ENCODE measurements at places on chromosomes 1 and 21.
A peak's percentile ranks its signal among the peaks of the same experiment; 100 is the strongest.

DNA sequence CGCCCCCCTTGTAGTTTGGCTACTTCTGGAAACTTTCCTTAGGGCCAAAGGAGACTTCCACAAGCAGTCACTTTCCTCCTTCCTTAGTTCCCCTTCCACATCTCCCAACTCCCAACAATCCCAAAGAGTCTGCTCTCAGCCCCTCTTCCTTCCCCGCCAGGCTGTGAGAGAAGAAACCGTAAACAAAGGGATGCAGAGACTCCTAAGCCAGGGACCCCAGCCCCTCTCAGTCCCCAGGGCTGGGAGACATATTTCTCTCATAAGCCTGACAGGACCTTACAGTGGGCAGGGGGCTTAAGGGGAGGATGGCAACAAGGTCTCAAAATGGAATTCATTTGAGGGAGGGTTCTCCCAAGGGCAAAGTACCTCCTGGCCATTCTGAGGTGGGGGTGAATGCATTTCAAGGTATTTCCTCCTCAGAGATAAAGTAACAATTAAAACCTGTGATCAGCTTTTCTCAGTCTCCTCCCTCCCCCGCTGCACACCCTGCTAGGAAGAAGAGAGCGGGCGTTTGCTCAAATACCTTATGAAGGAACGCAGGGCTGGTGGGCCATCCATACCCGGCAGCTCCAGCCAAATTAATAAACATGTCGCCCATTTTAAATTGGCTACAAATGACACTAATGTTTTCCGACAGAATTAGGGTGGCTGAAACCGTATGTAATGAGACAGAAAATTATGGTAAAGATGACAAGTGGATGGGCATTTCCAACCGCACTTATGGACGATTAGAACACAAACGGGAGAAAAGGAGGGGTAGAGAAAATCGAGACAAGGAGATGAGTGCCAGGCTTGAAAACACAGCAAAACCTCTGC, 4.0 kb downstream of the BARHL2 start:
- DNase-seq, result no peak

DNA sequence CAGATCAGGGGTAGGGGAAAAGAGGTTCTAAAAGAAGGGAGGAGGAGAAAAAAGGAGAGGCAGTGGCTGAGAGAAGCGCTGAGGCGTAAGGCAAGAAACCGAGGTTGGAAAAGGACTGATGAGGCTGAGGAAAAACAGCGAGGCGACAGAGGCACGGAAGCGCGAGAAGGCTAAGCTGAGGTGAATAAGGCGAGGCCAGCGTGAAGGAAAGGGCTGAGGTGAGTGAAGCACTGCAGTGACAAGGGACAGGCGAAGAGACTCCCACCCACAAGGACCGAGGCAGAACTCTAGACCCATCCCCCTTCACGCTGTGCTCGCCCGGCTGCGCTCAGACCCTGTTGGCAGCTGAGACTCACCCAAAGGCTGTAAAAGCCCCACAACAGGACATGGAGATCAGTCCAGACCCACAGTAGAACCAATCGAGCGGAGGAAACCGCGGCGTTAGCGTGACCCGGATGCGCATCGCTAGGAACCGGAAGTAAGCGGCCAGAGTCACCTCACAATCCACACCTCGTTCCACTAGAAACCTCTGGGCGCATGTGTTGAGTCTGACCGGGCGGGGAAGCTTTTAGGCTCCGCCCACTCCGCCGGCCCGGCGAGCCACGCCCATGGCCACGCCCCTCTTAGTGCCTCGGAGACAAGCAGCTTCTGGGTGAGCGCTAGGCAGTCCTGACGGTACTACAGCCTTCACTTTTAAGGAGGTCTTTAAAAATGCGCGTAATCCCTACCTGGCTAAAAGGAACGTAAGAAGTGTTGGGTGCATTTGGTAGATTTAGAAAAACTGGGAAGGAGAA, at the start of gene EYA3:
Gene EYA3 (minus strand): TSS at position 443 of the 794 bp plus-strand sequence. CDS start 30,584 bp downstream, outside the sequence.
- DNase-seq, result peak; percentile 98

DNA sequence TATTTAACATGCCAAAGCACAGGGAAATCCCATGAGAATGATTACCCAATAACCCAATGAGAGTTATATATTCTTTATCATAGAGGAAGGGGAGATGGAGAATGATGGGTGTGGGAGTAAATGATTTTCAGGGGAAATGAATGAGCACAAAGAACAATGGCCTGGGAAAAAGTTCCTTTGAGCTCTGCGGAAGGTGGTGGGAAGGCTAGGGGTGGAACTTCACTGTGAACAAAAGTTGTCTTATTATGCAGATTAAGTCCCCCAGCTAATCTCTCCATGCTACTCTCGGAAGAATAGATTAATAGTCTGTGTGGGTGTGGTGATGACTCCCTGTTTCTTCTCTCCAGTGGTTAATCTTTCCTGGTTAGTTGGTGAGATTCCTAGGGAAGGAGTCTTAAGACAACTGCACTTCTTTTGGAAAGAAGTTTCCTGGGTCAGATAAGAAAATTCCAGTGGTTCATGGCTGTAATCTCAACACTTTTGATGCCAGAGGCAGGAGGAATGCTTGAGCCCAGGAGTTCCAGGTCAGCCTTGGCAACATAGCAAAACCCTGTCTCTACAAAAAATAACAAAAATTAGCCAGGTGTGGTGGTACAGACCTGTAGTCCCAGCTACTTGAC, 71.6 kb downstream of the DNTTIP2 start:
- no peak for DNase-seq

DNA sequence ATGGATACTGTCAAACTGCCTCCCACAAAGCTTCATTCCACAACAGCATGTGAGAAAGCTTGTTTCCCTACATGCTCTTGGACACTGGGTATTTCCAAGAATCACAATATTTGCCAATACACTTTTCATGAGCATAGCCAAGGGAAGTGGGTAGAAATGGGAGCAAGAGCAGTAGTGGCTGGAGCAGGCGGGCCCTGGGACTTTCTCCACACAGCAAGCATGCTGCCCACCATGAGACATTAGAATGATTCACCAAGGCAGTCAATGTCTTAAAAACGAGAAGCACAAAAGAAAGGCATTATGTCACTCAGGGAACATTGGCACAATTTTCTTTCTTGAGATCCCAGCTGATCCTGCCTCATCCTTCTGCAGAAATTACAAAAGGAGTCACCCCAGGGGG, 371.6 kb upstream of the RUNX1 start:
- DNase-seq, result no peak

DNA sequence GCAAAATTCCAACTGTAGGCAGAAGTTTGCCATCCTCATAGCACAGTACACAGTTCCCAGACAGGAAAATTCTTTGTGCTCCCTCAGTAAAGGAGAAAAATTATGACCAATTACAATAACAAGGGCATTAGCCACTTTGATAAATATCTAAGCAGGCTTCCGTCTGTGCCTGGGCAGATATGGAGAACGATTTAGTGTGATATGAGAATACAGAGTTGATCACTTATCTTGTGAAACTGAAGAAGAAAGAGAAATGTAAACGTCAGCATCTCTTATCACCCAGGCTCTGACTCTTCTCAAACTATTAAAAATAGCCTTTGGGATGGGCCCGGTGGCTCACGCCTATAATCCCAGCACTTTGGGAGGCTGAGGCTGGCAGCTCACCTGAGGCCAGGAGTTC, 54.5 kb upstream of the TIAM1 start:
- DNase-seq, result no peak

GRCh38 chr1:159987186-159987585, 33.1 kb upstream of the SLAMF9 start:
- no peak for DNase-seq

- no peak for DNase-seq
Measured at GRCh38 chr1:51063121-51063520, 38.9 kb upstream of the C1orf185 start.

DNA sequence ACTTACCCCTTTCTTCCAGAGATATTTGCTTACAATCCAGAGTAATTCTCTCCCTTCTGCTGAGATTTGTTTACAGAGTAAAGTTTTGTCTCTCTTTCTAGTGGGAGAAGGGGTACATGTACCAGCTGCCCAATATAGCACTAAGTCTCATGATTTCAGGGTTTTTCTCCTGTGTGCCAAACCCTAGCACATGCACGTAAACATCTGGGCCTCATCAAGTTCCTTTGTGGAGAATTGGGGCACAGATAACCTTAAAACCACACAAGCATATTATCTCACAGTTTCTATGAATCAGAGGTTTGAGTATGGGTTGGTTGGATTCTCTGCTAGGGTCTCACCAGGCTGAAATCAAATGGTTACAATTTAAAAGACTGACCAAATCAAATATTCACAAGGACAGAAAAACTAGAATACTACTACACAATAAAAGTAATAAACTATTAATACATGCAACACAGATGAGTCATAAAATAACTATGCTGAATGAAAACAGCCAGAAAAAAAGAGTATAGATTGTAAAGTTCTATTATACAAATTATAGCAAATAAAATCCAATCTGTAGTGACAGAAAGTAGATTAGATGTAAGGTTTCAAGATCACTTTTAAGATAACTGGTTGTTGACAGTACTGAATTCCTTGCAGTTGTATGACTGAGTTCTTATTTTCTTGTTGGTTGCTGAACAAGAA, 347.4 kb upstream of the PTBP2 start:
- no peak for DNase-seq

DNA sequence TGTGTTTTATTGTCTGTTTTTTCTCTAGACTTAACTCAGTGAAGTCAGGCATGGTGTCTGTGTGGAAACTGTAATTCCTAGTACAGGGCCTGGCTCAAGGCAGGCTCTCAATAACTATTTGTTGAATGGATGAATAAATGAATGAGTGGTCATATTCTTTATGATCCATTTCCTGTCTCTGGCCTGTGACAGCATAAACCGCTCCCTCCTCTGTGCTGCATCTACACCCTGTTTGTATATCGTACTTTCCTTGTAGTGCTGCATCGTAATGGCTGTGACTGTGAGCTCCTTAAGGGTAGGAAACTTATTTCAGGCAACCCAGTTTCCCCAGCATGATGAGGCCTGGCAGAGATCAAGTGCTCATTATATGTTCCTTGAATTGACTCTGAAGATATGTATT, 337.5 kb upstream of the USP24 start:
- no peak for DNase-seq

DNA sequence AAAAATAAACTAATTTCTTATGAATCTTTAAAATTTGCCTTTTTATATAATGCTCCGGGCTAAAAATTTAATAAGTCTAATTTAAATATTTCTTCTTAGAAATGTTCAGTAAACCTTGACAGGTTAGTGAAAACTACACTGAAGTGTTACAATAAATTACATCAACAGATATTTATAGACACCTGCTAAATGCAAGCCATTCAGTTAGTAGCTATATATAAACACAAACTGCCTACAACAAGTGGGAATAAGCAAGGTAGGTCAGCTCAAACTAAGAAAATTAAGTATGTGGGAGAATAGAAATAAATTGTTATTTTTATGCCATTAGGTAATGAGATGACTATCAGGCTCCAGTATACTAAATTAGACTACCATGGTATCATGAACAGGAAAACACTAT, 215.6 kb downstream of the DENND1B start:
- DNase-seq, result no peak

DNA sequence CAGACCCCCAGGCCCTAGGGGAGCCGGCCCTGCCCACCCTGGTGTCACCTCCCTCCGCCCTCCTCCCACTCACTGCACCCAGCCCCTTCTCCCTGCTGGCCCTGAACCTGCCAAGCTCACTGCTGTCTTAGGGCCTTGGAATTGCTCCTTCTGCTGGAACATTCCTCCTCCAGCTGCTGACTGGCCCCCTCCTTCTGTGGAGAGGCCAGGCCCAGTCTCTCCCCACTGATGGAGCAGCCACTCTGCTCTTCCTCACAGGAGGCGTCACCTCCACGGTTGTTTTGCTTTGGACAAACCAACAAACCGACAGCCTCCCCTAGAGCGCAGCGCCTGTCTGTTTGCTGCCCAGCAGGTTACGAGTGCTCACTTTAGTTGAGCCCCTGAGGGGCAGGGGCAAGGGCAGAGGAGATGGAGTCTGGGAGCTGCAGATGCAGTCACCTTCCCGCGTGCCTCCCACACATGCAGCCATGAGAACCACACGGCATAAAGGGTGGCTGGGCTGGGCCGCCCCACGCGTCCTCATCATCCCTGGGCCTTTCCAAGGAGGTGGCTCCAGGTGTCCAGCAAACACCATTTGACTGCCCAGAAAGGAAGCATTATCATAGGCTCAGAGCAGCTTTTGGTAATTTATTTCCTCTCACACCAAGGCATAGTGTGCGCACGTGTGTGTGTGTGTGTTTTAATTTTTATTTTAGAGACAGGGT, 9.4 kb downstream of the OXCT2 start:
- DNase-seq, result no peak

DNA sequence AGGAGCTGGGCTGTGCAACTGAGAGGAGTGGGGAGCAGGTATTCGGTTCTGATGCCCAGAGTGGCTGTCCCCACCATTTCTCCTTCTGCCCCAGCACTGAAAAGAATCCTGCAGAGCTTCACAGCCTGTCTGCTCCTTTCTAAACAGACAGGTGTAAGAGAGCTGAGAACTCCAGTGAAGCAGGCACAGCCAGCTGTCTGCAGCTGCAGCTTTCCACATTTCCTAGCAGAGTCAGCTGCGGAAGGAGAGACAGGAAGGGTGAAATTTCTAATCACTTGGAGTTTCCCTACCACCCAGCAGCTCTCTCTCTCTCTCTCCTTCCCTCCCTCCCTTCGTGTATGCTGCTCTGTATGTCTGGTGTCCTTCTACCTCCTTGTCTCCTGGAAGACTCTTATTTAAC, 40.5 kb upstream of the GJB5 start:
- DNase-seq, result no peak

Measured in activated CD8-positive, alpha-beta memory T cell treated with anti-CD3 and anti-CD28 coated beads for 48 hours (primary cell).